ENCODE measurements at places on chromosomes 13 and 19. TPM values are rescaled to one million over a fixed set of nuclear protein-coding genes. Genes with fewer than 3 reads are reported as not detected.
A peak's percentile ranks its signal among the peaks of the same experiment; 100 is the strongest.

Gene SCGB2B2
- total RNA-seq: 1.6 TPM

Gene PBX4
- 0.83 TPM for total RNA-seq

Gene CLDN10
- total RNA-seq: not detected

Gene NEK3
- 13.0 TPM for total RNA-seq

Gene ATP4B
- total RNA-seq: not detected

Gene DNAAF3
- total RNA-seq: 2.3 TPM

Gene PSPN
- total RNA-seq: 1.1 TPM

Gene ZFP28
- total RNA-seq: 8.3 TPM

Gene ATP1A3
- total RNA-seq: 9.7 TPM

Gene SLAIN1
- 10.7 TPM for total RNA-seq

Gene CYP4F12
- total RNA-seq: 2.5 TPM

Gene CEACAM7
- total RNA-seq: not detected

Gene ZNF709
- total RNA-seq: 1.9 TPM

Gene HPN
- 0.20 TPM for total RNA-seq

Gene IZUMO4
- 1.8 TPM for total RNA-seq

GRCh38 chr13:106115081-106115480 is 420.4 kb downstream of the EFNB2 start:
- no peak overlapping the region for H3K27ac ChIP-seq
- H3K4me3 ChIP-seq: no peak overlapping the region
- H3K27me3 ChIP-seq: no peaks in the 10 kb centered on the region
- DNase-seq: no peak
- H3K4me1 ChIP-seq: no peaks in the 10 kb centered on the region

- DNase-seq: no peak
- H3K4me1 ChIP-seq: no peaks in the 10 kb centered on the region
- no peaks in the 10 kb centered on the region for H3K36me3 ChIP-seq
- H3K27ac ChIP-seq: no peak overlapping the region
Measured at GRCh38 chr13:37364956-37365355, 233.6 kb downstream of the POSTN start.

DNA sequence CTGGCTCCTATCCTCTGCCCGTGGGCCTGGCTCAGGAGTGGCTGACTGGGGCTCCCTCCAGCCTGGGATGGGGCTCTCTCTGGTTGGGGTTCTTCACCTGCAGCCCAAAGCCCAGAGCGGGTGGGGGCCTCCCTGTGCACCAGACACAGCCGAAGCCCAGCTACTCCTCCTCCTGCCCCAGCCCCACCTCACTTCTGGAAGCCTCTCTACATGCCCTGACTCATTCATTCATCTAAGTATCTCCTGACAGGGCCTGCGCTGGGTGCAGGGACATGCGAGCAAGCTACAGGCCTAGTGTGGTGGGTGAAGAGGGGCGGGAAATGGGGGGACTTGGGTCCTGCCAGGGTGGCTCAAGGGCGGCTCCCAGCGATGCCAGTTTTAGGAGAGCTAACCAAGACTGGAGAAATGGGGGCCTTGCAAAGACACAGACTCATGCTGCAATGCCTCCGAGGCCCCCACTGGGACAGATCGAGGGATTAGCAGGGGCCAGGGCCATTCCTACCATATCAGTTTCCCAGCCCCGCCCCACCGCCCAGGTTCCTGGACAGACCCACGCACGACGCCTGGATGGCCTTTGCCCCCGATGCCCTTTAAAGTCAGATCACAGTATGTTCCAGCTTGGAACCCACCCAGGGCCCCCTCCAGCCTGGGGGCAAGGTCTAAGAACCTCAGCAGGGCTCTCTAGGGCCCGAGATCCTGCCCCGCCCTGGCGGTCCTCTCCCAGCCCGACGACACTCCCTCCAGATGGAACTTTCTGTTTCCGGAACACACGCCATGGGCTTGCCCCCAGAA is 12.6 kb downstream of the LSM4 start:
- no peaks in the 10 kb centered on the region for H3K27me3 ChIP-seq
- no peak overlapping the region for H3K4me3 ChIP-seq
- H3K36me3 ChIP-seq: peaks cover 27% of the 10 kb centered on the region
- H3K4me1 ChIP-seq: peaks cover 24% of the 10 kb centered on the region
- no peak overlapping the region for H3K27ac ChIP-seq

DNA sequence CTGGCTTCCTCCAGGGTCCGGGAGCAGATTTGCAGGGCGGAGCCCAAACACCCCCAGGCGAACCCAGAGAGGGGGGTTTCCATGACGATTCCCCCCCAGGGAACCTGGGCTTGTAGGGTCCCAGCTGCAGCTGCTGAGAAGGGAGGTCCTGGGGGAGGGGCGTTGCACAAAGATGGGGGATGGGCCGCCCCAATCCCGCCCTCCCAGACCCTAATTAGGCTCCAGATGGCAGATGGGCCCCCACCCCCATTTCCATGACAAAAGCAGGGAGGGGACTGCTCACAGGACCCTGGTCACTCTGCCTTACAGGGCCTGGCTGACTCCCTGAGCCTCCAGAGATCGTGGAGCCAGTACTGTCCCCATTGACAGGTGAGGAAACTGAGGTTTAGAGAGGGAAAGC is 15.2 kb downstream of the ELAVL3 start:
- no peak overlapping the region for H3K4me3 ChIP-seq
- no peaks in the 10 kb centered on the region for H3K36me3 ChIP-seq

GRCh38 chr19:53868091-53868891 is 608 bp downstream of the MYADM start:
- H3K27me3 ChIP-seq: no peaks in the 10 kb centered on the region
- H3K4me1 ChIP-seq: peaks cover 23% of the 10 kb centered on the region
- peak overlapping the region; percentile 75 for H3K4me3 ChIP-seq
- peak; percentile 40 for DNase-seq
- no peaks in the 10 kb centered on the region for H3K36me3 ChIP-seq

GRCh38 chr13:51233117-51233826 is 11.1 kb downstream of the FAM124A start:
- H3K36me3 ChIP-seq: no peaks in the 10 kb centered on the region
- H3K27ac ChIP-seq: no peak overlapping the region
- DNase-seq: no peak
- no peaks in the 10 kb centered on the region for H3K27me3 ChIP-seq
- no peak overlapping the region for H3K4me3 ChIP-seq
- H3K4me1 ChIP-seq: peaks cover 5% of the 10 kb centered on the region

DNA sequence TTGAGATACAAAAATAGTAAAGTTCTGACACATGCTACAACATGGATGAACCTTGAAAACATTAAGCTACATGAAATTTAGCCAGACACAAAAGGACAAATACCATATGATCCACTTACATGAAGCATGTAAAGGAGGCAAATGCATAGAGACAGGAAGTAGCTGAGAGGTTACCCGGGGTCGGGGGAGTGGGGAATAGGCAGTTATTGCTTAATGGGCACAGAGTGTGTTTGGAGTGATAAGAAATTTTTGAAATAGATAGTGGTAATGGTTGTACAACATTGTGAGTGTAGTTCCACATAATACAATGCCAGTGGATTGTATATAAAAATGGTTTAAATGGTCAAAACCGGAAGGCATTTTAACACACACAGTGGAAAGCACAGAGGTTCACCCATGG is 4.3 kb downstream of the N4BP2L1 start:
- no peaks in the 10 kb centered on the region for H3K36me3 ChIP-seq
- H3K4me3 ChIP-seq: no peak overlapping the region
- no peak overlapping the region for H3K27ac ChIP-seq
- H3K27me3 ChIP-seq: no peaks in the 10 kb centered on the region

DNA sequence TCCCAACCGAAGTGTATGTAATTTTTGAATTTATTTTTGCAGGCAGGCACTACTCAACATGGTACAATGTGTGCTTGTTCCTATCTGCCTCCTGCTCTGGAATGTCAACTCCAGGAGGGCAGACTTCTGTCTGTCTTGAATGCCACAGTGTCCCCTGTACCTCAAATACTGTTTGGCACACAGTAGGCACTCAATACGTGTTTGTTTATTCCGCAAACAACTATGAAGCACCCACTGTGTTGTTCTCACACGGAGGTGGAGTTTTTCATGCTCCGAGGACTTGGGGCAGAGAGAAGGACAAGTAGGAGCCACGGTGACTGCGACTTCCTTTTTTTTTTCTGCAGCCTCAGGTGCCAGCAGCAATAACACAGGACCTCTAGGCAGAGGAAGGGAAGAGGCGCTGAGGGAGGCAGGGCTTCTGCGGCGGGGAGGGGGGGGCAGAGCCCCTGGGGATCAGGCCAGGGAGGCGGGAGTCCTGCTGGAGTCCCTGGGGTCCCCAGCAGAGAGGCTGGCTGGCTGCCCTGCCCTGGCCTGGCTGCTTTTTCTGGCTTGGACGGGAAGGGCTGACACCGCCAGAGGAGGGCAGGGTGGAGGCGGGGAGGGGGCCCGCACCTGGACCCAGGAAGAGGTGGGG is 29.3 kb upstream of the TNFAIP8L1 start:
- no peaks in the 10 kb centered on the region for H3K36me3 ChIP-seq
- no peaks in the 10 kb centered on the region for H3K27me3 ChIP-seq
- no peak overlapping the region for H3K4me3 ChIP-seq
- peaks cover 4% of the 10 kb centered on the region for H3K4me1 ChIP-seq
- no peak overlapping the region for H3K27ac ChIP-seq

DNA sequence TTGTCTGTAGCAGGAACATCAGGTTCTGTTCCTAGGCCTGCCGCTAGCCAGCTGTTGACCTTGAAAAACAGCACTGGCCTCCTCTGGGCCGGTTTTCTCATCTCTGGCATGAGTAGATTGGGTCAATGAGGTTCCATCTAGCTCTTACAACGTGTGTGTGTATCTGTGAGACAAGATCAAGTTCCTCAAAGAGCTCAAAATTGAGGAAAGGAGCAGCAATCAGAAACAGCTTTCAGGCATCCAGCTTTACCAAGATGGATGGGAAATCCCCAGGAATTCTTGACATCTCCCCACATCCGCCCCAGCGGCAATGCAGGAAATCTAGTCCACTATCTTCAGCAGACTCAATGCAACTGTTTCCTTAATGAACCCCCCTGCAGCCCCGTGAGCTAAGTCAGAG is 4.9 kb downstream of the FLT1 start:
- H3K36me3 ChIP-seq: no peaks in the 10 kb centered on the region
- DNase-seq: no peak
- no peak overlapping the region for H3K4me3 ChIP-seq
- peaks cover 13% of the 10 kb centered on the region for H3K4me1 ChIP-seq
- H3K27me3 ChIP-seq: peaks cover 45% of the 10 kb centered on the region

DNA sequence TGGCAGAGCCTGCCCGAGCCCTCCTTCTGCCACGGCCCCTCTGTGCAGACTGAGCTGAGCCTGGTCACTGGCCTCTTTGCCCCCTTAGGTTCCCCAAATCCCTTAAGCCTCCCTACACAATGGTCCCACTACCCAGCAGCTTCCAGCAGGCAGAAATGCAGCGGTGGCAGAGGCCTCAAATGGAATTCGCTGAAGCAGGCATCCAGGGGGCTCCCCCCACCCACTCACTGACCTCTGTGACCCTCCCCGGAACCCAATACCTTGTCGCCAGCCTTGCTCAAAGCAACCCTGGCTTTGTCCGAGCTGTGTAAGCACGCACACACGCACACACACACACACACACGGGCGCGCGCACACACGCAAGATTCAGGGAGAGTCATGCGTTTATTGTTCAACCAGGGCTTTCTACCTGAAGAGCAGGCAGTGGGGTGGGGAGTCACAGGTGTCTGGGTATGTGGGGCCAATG is at the start of gene LIM2:
Gene LIM2, minus strand, starts transcription at position 51 of the 466 bp plus-strand sequence. CDS start 531 bp downstream, outside the sequence.
- no peak within 1 kb of the TSS for H3K4me3 ChIP-seq
- no peaks in the 10 kb centered on the region for H3K27me3 ChIP-seq
- H3K36me3 ChIP-seq: no peaks in the 10 kb centered on the region
- no peak for DNase-seq
- H3K4me1 ChIP-seq: no peaks in the 10 kb centered on the region

- H3K4me3 ChIP-seq: no peak overlapping the region
- DNase-seq: peak; percentile 27
- no peak overlapping the region for H3K27ac ChIP-seq
Measured at GRCh38 chr13:89688918-89689317, 1658.6 kb upstream of the MIR17HG start.

DNA sequence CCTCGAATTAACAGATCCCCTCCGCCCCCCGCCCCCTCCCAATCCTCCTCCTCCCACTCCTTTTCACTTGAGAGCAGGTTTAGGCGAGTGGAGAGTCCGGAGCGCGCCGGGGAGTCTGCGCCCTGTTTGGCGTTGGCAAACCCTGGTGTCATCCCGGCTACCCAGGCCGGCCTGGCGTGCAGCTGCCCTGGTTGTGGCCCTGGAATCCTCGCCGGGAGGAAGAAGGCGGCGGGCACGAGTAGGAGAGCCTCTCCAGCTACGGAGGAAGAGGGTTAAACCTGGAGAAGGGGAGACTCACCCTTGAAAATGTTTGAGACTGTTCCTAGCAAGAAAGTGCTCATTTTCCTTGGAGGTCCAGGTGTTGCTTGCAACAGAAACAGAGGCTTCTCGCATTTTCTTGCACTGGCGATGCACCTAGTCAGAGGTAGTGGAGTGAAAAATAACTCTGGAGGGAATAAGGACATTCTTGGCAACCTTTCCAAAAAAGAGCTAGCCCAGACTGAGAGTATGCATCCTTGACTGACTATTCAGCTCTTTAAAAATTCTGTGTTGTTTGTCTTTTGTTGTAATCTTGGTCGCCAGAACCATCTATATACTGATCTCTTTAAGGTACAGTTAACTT is 1.3 kb upstream of the SOX21 start:
- no peak overlapping the region for H3K4me3 ChIP-seq
- DNase-seq: no peak
- no peak overlapping the region for H3K27ac ChIP-seq
- H3K4me1 ChIP-seq: peaks cover 20% of the 10 kb centered on the region

DNA sequence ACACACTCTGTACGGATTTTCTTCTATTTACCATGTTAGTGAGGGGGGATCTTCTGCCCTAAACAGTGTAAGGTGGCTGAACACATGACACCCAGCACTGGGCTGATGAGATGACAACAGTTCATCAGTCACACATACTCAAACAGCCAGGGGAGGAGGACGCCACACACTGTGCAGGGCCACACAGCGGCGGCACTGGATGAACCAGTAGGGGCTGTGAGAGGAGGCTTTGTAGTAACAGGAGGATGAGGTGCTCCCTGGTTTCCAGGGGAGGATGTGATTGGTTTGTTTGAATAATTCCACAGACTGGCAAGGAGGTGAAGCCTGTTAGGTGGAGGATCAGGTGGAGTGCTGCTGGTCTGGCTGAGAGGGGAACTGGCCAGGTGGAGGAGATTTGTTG is 16.3 kb upstream of the GTF3A start:
- no peaks in the 10 kb centered on the region for H3K4me1 ChIP-seq
- no peak for DNase-seq
- no peaks in the 10 kb centered on the region for H3K27me3 ChIP-seq
- no peak overlapping the region for H3K4me3 ChIP-seq

DNA sequence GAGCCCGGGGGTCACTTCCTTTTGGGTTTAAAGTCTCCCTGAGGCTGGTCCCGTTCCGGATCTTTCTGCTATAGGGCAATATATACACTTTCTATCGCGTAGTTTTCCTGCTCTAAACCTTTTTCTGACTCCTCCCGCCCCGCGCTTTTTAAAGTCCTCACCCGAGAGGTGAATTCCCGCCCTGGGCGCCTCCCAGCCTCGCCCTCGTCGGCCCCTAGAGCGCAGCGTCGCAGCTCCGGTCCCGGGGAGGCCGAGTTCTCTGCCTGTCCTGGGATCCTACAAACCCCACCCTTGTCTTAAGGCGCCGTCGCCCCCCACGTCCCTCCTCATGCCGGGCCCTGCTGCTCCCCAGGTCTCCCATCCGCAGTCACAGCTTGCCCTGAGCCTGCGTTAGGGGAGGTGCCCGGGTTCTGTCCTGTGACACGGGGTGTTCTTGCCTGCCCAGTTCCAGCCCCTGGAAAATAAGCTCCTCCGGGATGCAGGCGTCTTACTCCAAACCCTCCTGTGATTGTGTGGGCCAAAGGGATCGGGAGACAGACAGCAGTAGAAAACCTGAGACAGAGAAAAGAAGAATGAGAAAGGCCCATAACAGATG is 491 bp downstream of the ZNF525 start:
- peak overlapping the region; percentile 62 for H3K4me3 ChIP-seq
- peak overlapping the region; percentile 69 for H3K27ac ChIP-seq
- H3K4me1 ChIP-seq: peaks cover 8% of the 10 kb centered on the region
- H3K36me3 ChIP-seq: no peaks in the 10 kb centered on the region
- no peak for DNase-seq
